ENCODE measurements at places on chromosomes 6 and 20.

DNA sequence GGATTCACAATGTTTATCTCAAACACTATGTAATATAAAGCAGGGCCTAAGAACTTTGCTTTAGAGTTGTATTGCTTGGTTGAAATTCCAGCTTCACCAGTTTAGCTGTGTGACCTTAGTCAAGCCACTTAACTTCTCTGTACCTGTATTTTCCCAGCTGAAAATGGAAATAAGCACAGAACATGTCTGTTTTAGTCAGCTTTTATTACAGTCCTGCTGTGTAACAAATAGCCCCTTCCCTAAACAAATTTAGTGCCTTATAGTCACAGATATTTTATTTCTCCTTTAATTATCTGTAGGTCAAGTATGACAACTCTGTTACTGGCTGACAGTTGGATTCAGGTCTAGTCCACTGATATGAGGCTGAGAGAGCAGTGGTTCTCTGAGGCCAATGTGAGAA lies 56.0 kb upstream of the JAG1 start:
- DNase-seq = no peak

DNA sequence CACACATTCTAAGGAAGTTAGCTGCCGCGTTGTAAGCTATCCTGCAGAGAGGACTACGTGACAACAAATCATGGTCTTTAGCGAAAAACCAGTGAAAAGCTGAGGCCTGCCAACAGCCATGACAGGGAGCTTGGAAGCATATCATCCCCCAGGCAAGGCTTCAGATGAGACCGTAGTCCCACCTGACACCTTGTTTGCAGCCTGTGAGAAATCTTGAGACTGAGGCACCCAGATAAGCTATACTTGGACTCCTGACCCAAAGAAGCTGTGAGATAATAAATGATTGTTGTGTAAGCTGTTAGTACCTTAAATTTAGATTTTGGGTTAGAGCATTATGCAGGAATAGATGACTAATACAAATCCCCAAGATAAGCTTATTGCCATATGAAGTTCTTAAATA lies 45.4 kb upstream of the SENP6 start:
- no peak for DNase-seq

- DNase-seq = no peak
Measured at GRCh38 chr6:42141603-42142117, 760 bp downstream of the C6orf132 start.

GRCh38 chr6:1766654-1767053 lies 156.9 kb downstream of the FOXC1 start:
- DNase-seq = no peak

DNA sequence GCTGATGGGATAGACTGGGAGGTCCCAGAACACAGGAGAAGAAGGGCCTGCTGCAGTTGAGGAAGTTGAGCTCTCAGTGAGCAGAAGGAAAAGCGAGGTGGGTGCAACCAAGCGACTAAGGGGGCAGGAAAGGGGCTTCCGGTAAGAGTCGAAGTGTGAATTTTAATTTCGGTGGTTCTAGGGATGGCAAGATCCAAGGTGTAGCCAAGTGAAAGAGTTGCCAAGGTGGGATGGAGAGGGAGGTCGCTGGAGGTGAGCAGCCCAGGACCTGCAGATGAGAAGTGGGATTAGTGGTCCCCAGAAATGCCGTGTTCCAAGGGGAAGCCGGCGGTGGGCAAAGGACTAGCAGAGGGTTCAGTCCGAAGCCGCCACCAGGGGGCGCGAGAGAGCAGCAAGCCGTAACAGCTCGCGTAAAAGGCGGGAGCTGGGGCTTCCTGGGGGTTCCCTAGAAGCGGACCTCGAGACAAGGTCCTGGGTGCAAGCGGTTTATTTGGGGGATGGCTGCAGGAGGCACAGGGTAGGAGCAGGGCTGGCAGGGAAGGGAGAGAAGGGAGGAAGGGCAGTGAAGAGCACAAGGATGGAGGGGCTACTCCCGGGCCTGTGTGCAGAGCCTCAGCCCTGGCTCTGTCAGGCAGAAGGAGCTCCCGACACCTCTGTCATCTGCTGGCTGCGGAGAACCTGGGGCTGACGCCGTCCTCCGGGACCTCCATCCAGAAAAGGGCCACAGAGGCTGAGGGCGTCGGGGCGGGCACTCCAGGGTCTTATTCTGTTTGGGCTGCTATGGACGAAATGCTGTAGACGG lies 103.6 kb downstream of the PAX1 start:
- DNase-seq = no peak

GRCh38 chr6:169665289-169665688 lies 36.5 kb downstream of the WDR27 start:
- DNase-seq = no peak

- DNase-seq = no peak
Measured at GRCh38 chr6:35592178-35592577, 79.5 kb upstream of the TULP1 start.

DNA sequence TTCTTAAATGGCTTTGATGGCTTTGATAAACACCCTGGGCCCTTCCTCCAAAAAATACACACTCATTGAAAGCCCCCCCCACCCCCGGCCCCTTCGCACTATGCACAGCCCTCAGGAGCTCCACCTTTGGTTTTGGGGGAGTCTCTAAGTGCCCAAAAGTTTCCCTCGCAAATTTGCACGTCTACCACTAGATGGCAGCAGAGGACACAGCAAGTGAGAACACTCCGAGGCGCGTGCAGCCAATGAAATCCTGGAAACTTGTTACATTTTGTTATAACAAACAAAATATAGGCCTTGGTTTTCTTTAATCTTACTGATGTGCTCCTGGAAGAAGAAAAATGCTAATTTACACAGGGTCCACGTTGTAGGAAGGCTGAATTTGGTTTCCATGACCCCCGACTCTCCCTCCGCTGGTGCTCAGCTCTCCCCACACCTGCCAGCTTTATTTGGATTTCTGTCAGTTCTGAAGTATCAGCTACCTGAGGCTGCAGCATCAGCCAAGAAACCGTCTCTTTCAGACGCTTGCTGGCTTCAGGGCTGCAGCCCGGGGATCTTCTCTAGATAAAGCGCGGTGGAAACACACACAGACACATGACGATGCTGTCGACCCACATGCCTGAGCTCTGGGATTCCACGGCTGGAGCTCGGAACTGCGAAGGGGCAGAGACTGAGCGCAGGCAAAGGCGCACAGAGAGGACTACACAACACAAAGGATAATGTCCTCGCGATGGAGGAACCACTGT lies 148.3 kb upstream of the RPS6KA2 start:
- DNase-seq = no peak

DNA sequence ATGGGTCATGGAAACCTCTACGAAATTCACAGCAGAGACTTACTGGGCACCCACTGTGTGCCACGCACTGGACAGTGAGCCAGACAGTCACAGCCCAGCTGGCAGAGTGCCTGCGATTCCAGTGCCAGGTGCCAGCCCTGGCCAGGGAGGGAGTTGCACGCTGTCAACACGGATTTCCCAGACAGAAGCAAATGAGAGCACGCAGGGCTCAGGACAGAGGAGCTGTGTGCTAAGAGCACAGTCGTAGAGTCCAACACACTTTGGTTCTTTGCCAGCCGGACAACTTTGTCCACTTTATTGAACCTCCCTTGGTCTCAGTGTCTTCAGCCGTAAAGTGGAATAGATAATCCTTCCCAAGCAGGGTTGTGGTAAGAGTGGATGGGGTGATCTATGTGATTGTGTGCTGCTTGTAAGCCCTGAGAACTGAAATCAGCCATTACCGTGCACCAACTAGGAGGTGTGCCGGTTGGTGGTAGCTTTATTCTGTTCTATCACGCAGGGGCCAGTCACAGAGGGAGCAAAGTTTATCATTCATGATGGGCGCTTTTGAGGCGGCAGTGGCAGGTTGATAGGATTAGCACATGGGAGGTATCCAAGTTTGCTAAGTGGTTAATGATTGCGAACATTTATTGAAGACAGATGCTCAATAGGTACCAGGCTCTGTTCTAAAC lies 40.6 kb downstream of the SIRPA start:
- DNase-seq = no peak

GRCh38 chr6:39696986-39697788 lies 28.0 kb downstream of the KIF6 start:
- DNase-seq = no peak

Data from epithelial cell of proximal tubule (primary cell).